ENCODE measurements at places on chromosomes 6 and 20.

- no peak for DNase-seq
Measured at GRCh38 chr20:35370751-35371150, 41.0 kb downstream of the UQCC1 start.

GRCh38 chr6:71599359-71599758, 287.0 kb upstream of the RIMS1 start:
- DNase-seq = no peak

GRCh38 chr6:112114577-112115223, 27.3 kb downstream of the FAM229B start:
- DNase-seq = no peak

GRCh38 chr6:118864341-118865099, 29.4 kb upstream of the ASF1A start:
- no peak for DNase-seq

GRCh38 chr6:22765015-22765414, 195.6 kb downstream of the HDGFL1 start:
- DNase-seq = no peak

DNA sequence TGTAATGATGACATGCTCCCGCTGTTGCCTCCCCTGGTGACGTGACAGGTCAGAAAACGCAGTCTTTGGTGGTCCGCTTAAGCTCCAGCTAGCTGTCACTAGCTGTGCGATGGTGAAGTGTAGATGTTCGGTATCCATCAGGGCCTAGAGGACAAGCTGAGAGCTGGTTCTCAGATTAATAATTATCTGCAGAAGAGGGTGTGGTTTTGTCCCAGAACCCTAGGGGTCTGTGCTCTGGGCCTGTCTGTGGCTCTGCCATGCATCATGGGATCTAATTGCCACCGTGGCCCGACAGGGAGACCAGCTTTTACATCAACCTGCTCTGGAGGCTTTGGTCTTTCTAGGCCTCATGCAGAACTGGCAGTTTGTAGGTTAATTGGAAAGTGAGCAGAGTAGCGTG, 34.1 kb downstream of the ERMARD start:
- DNase-seq = no peak

DNA sequence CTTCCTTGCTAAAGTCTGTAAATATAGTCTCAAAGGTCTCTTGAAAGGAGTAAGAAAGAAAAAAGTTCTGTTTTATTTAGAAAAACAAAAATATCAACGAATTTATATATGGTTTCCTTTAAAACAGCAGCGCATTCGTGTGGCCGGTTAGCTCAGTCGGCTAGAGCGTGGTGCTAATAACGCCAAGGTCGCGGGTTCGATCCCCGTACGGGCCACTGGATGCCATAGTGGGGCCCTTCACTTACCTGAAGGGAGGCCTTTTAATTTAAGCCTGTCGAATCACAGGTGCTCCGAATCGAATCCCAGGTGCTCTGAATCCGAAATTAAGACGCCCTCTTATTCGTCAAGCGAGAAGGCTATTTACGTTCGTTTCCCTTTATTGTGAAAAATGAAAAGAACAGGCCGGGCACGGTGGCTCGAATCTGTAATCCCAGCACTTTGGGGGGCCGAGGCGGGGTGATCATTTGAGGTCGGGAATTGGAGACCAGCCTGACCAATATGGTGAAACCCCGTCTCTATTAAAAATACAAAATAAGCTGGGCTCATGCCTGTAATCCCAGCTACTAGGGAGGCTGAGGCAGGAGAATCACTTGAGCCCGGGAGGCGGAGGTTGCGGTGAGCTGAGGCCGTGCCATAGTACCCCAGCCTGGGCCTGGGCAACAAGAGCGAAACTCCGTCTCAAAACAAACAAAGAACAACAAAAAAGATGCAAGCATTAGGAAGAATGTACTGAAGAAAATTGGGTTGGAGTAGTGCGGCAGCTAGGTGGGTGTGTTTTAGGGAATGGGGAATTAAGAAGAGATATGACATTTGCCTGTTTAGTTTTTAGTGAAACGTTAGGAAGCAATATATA, 195.8 kb upstream of the ZNF184 start:
- no peak for DNase-seq

GRCh38 chr20:38776363-38776762, 28.1 kb downstream of the ACTR5 start:
- no peak for DNase-seq

DNA sequence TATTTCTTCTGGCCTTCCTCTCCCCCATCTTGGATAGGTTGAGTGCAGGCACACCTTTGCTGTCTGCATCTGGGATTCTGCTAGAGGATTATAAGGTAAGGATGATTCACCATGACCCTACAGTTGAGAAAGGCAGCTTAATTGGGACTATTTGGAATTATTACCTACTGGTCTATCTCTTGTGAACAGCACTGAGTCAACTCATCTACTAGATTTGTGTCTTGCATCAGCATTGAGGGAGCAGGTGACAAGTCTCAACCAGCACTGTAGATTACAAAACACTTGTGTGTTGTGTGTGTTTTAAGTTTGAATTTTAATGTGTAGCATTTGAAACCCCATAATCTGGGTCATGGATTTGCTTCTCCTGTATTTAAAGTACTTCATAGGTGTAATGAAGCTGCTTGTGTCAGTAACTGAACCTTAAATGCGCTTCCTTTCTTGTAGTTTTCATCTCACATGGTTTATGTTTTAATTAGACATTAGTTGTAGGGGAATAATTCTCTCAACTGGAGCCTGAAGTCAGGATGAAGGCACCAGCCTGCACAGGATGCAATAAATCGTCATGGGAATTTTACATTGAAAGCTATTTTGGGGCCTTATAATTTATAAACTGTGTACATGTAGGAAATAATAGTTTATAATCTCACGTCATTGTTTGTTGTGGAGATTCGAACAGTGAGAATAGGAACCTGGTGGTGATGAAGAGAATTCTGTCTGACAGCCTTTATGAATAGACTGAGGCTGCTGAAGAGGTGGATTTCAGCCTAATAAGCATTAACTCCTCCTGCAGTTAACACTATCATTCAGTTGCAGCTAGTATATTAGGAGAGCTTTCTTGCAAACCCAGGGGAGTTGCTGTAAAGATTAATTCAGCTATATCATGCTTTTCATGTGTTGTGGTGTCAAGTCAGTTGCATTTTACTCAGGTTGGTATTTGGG, 125.1 kb downstream of the JARID2 start:
- DNase-seq = no peak

DNA sequence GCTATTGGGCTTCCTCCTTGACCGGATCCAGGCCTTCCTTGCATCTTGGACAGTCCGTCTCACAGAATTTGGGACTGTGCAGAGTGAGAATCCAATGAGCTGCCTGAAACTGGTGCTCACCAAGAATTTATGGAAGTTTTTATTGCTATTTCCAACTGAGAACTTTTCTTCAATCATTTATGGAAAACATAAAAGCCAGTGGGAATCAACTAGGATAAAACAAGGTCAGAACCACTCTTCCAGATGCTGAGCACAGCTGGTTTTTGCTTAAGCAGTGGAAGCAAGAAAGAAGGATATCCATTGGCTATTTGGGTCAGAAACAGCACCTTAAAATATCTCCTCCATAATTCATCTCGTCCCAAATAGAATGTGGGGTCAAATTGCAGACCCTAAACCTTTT, 74.2 kb downstream of the CD83 start:
- no peak for DNase-seq

DNA sequence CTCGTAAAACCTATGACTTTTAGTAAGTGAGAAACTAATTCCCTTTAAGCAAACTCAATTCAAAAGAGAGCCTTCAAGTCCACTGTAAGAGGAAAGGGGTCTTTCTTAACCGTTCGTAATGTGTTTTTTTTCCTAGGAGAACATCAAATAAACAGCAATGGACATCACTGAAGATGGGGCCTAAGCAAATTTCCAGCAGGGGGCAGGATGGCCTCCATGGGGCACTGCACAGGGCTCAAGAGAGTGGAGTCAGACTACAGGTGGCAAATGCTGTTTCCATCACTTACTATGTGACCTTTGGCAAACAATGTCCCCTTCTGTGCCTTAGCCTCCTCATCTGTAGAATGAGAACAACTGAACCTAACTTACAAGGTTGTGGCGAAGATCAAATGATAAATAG, 88.7 kb downstream of the ARHGAP18 start:
- DNase-seq = no peak

GRCh38 chr6:20403766-20404640, 2.3 kb downstream of the E2F3 start:
- no peak for DNase-seq

DNA sequence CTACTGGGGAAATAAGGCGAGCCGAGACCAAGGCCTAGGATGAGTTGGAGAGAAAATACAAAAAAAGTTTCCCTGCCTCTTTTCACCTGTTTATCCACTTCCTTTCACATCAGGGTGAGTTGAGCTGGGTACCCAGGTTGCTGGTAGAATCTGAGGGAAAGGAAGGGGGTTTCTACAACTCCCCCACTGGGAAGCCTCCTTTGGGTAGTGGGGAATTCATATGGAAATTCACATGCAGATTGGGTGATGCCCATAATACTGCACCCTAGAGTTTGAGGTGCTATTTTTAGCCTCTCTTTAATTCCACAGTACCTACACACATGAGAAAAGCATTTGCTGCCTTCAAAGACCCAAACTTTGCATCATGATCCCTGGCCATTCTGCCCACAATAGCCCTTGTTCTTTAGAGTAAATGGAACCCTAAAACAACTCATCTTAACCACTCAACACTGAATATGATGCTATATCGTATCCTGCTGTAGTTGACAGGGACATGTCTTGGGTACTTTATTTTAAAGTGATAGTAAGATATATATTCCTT, 2.7 kb downstream of the OSTM1 start:
- DNase-seq = no peak

GRCh38 chr6:83600459-83600858, 88.1 kb downstream of the PRSS35 start:
- no peak for DNase-seq

DNA sequence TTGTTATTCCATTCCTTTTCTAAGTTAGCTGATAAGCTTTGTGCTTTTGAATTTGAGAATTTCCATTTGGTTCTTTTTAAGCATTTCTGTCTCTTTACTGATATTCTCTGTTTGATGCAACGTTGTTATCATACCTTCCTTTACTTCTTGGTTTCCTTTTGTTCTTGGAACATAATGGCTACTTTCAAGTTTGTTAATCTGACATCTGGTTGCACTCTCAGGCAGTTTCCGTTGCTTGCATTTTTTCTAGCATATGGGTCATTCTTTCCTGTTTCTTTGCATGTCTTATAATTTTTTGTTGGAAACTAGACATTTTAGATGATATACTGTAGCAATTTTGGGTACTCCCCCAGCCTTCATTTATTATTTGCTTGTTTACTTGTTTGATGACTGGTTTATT, 12.5 kb downstream of the CDC5L start:
- DNase-seq = no peak

DNA sequence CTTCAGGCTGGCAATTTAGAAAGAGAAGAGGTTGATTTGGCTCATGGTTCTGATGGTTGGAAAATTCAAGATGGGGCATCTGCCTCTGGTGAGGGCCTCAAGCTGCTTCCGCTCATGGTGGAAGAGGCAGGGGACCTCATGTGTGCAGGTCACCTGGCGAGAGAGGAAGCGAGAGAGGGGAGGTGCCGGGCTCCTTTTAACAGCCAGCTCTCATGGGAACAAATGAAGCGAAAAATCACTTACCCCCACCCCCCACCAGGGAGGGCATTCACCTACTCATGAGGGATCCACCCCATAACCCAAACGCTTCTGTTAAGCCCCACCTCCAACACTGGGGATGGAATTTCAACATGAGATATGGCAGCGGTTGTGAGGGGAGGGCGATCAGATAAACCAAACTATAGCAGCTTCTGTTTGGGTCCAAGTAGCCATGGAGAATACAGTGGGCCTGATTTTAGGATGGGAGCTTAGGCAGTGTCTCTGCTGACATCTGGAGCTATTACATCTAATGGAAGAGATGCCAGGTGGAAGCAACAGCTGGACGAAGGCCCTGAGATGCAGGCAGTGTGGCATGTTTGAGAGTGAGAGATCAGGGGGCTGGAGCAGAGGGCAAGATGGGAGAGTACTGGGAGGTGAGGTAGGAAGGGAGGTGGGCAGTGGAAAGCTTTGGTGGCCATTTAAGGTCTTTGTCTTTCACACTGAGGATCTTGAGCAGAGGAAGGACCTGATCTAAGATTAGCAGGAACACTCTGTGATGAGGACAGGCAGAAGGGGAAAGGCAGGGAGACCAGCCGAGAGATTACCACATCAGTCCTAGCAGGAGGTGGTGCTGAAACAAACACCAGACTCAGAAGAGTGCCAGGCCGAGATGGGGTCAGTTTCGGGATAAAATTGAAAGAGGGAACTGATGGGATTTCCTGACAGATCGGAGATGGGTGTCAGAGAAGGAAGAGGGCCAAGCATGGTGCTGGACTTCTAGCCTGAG, 161.8 kb downstream of the NFATC2 start:
- DNase-seq = no peak

GRCh38 chr6:105300090-105300489, 102.8 kb downstream of the PREP start:
- no peak for DNase-seq

- no peak for DNase-seq
Measured at GRCh38 chr6:144722154-144722737, 437.1 kb downstream of the UTRN start.

GRCh38 chr6:40440053-40440452, 147.1 kb downstream of the LRFN2 start:
- DNase-seq = no peak

GRCh38 chr6:151451417-151451949, 443 bp downstream of the RMND1 start:
- DNase-seq = no peak

DNA sequence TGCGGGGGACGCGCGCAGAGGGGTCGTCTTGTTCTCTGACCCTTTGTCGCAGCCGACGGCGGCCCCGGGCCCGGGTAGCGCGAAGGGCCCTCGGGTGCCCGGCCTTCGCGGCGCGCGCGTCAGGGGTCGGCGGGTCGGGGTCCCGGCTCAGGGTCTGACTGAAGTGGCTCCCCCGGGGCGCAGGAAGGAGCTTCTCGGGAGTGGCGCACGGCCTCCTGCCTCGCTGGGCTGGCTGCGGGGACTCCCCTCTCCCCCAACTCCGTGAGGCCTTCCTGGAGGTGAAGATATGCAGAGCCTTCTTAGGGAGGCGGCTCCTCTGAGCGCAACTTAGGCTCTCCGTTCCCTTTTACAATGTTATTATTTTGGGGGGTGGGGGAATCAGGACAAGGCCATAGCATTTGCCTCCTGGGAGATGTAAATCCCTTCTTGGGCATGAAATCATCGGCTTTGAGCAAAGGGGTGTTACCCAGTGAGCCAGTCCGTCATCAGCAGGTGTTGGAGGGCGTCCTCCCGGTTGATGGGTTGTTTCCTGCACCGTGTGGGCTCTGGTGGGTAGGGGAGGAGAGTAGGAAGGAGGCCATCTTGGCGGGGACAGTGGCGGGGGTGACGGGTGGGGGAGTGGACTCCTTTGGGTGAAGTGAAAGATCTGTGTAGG, 523 bp downstream of the CDS2 start:
- DNase-seq = no peak

GRCh38 chr20:53738039-53738944, 144.7 kb upstream of the ZNF217 start:
- no peak for DNase-seq

DNA sequence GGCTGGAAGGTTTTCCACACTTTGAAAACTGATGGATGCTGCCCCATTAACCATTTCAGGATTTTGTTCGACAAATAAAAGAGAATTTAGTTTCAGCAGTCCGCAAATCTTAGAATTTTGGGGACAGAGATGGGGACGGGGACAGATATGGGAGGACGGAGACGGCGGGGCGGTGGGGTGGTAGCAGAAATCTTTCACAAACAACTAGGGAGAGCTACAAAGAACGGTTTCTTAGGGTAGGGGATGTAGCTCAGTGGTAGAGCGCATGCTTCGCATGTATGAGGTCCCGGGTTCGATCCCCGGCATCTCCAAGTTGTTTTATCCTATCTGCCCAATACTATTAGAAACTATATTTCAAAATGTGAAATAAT, 15.1 kb downstream of the HMGN4 start:
- no peak for DNase-seq

All from esophagus squamous epithelium (tissue), 5 donors.